ENCODE measurements at places on chromosomes 11 and 22. TPM values are rescaled to one million over a fixed set of nuclear protein-coding genes. Genes with fewer than 3 reads are reported as not detected.
A peak's percentile ranks its signal among the peaks of the same experiment; 100 is the strongest.

DNA sequence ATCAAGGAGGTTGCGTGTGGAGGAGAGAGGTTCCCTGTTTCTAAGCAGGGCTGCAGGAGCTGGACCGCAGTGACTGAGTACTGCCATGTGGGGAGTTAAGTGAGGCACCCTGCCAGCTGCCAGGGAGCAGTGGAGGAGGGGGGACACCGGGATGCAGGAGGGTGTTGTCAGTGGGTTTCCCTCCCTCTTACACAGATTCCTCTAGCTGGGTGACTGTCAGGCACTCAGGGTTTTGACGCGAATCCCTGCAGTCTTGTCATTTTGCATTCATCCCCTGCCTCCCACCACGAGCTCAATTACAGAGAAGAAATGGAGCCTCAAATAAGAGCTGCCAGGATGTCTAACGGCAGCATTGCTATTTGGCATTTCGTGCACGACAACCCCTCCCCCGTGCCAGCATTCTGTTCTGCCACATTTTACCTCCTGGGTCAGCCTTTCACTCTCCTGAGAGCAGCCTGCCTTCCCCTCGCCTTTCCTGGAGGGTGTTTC, 119.8 kb upstream of the SORL1-AS1 start:
- H3K4me1 ChIP-seq, result no peaks in the 10 kb centered on the region
- H3K36me3 ChIP-seq, result no peaks in the 10 kb centered on the region
- H3K27ac ChIP-seq, result no peak overlapping the region

GRCh38 chr11:75888416-75888815, 73.4 kb downstream of the UVRAG start:
- peaks cover 7% of the 10 kb centered on the region for H3K4me1 ChIP-seq
- H3K4me3 ChIP-seq, result no peak overlapping the region
- no peaks in the 10 kb centered on the region for H3K27me3 ChIP-seq
- no peak for DNase-seq
- H3K36me3 ChIP-seq, result no peaks in the 10 kb centered on the region

DNA sequence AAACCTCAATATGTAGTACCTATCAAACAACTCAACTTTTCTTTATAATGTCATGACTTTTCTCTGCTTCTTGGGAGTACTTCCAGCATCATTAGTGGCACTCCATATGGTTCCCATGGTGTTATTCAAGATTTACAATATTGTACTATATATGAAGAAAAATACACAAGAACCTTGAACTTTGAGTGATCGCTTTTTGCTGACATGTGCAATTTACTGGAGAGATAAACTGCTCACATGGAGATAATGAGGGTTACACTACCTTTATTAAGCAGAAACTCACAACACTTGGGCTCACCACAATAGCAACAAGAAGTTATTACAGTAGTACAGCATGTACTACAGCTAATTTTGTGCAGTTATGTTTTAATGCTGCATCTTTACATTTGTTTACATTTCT, 388.2 kb downstream of the DLG2 start:
- no peaks in the 10 kb centered on the region for H3K27me3 ChIP-seq
- DNase-seq, result no peak
- H3K27ac ChIP-seq, result no peak overlapping the region
- H3K4me1 ChIP-seq, result no peaks in the 10 kb centered on the region

DNA sequence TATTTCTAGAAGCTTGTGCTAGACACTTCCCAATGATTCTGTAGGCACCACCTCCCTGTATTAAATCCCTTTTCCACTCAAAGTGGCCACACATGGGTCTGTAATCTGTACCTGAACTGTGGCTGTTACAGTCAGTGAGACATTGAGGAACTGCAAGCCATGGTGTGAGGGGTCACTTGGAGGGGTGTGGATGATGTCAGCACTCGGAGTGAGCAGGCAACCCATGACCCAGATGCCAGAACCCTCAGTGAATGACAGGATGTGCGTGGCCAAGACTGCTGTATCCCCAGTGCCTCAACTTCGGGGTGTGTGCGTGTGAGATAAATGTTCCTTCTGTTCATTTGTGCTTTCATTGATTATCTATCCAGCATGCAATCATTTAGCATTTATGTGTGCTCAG, 14.7 kb upstream of the SHANK3 start:
- no peaks in the 10 kb centered on the region for H3K27me3 ChIP-seq
- no peak overlapping the region for H3K27ac ChIP-seq
- H3K36me3 ChIP-seq, result no peaks in the 10 kb centered on the region
- H3K4me1 ChIP-seq, result no peaks in the 10 kb centered on the region
- H3K4me3 ChIP-seq, result no peak overlapping the region
- no peak for DNase-seq

DNA sequence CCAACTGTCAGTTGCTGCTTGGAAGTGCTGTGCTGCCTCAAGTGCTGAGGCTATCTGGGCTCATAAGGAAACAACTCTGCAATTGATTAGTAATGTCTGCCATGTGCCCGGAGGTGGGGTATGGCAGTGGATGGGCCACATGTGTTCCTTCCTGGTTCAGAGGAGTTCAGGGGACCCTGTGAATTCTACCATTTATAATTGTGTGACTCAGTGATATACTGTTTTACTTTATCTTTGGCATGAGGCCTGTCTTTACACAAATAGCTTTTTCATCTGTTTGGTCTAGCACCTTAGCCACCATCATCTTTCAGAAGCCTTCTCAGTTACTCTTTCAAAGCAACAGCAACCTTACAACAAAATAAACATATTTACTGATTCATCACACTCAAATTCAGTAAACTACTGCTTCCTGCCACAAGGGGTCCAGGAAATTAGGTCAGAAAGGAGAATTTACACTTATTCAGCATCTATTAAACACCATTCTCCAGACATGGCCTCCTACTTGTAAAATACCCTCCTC, 20.9 kb downstream of the DKK3 start:
- no peaks in the 10 kb centered on the region for H3K4me1 ChIP-seq
- no peak overlapping the region for H3K4me3 ChIP-seq
- H3K36me3 ChIP-seq, result no peaks in the 10 kb centered on the region
- no peaks in the 10 kb centered on the region for H3K27me3 ChIP-seq
- peak; percentile 48 for DNase-seq
- no peak overlapping the region for H3K27ac ChIP-seq

- H3K36me3 ChIP-seq, result peaks cover 1% of the 10 kb centered on the region
- no peaks in the 10 kb centered on the region for H3K27me3 ChIP-seq
- no peak overlapping the region for H3K27ac ChIP-seq
- no peak for DNase-seq
- peaks cover 51% of the 10 kb centered on the region for H3K4me1 ChIP-seq
These were observed 40.5 kb downstream of the PITPNB start for GRCh38 chr22:27878541-27878940.

DNA sequence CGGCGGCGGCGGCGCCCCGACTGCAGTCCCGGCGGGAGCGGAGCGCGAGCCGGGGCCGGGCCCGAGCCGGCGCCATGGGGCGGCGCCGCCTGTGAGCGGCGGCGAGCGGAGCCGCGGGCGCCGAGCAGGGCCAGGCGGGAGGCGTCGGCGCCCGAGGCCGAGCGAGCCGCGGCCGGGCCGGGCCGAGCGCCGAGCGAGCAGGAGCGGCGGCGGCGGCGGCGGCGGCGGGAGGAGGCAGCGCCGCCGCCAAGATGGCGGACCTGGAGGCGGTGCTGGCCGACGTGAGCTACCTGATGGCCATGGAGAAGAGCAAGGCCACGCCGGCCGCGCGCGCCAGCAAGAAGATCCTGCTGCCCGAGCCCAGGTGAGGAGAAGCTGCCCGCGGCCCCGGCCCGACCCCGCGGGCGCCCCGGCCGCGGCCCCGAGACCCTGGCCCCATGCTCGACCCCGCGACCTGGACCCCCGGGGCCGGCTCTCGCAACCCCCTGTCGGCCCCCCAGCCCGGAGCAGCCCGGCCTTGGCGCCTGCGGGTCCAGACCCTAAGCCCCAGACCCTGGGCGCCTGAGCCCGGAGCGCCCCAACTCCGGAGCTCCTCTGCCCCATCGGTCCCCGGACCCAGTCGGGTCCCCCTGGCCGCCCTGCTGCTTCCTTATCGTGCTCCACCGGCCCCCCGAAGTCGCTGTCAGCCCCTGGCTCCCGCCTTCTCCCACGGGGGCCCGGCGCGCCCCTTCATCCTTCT, at the start of gene GRK2:
GRK2 (plus strand) TSS at position 25 of the 739 bp plus-strand sequence; CDS start at position 252, 227 bp downstream.
- peaks cover 61% of the 10 kb centered on the region for H3K4me1 ChIP-seq
- H3K27me3 ChIP-seq, result no peaks in the 10 kb centered on the region
- H3K36me3 ChIP-seq, result peaks cover 16% of the 10 kb centered on the region
- H3K27ac ChIP-seq, result peak within 1 kb of the TSS; percentile 89
- DNase-seq, result peak; percentile 76

- no peaks in the 10 kb centered on the region for H3K4me1 ChIP-seq
- no peak overlapping the region for H3K27ac ChIP-seq
- H3K4me3 ChIP-seq, result no peak overlapping the region
- H3K27me3 ChIP-seq, result no peaks in the 10 kb centered on the region
- DNase-seq, result peak; percentile 83
These were observed 14.4 kb upstream of the LRP5 start for GRCh38 chr11:68297812-68298658.

DNA sequence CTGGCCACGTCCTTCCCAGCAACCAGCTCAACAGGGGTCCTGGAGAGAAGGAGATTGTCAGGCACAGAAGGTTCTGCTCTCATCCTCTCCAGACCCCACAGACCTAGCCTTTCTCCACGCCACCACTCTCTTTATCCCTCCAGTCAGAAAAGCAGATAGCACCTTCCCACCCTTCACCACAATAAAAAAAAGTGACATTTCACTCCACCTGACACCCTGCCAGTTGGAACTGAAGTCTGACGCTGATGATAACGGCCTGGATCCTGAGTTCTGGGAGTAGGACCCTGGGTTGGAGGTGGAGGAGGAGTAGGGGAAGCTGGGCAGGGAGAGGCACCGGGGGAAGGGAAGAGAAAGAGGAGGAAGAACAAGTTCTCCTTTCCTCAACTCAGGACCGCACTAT, 127.5 kb upstream of the ANO1 start:
- no peak for DNase-seq
- no peaks in the 10 kb centered on the region for H3K36me3 ChIP-seq
- H3K4me3 ChIP-seq, result no peak overlapping the region
- H3K27me3 ChIP-seq, result no peaks in the 10 kb centered on the region

DNA sequence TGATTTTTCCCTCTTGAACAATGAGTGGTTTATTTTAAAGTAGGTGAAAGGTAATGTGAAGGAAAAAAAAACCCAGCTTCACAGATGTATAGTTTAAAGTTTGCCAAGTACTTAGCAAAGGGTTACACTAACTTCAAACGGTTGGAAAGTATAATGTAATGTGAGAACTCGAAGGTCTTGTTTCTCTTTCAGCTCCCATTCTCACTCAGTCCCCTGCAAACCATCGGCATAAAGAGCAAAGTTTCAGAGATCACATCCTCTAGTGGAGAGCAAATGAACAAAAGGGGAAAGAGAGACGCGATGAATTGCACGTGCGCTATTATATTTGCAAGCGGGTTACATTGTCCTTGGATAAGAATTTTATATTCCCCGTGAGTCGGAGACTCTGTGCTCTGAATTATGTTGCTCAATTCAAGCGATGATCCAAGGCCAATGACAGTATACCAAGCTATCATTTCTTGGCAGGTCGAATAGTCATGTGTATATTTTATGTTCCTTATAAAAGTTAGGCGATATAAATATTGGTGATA, 37.6 kb upstream of the BIRC3 start:
- peaks cover 10% of the 10 kb centered on the region for H3K4me1 ChIP-seq
- peak; percentile 59 for DNase-seq
- no peak overlapping the region for H3K27ac ChIP-seq
- no peaks in the 10 kb centered on the region for H3K36me3 ChIP-seq

- DNase-seq, result no peak
- H3K36me3 ChIP-seq, result peaks cover 19% of the 10 kb centered on the region
- peak overlapping the region; percentile 71 for H3K27ac ChIP-seq
These were observed 2.5 kb downstream of the ST13 start for GRCh38 chr22:40853961-40854360.

- H3K36me3 ChIP-seq, result no peaks in the 10 kb centered on the region
- H3K4me3 ChIP-seq, result no peak overlapping the region
- no peaks in the 10 kb centered on the region for H3K4me1 ChIP-seq
These were observed 30.5 kb downstream of the LARGE1 start for GRCh38 chr22:33889748-33890147.

DNA sequence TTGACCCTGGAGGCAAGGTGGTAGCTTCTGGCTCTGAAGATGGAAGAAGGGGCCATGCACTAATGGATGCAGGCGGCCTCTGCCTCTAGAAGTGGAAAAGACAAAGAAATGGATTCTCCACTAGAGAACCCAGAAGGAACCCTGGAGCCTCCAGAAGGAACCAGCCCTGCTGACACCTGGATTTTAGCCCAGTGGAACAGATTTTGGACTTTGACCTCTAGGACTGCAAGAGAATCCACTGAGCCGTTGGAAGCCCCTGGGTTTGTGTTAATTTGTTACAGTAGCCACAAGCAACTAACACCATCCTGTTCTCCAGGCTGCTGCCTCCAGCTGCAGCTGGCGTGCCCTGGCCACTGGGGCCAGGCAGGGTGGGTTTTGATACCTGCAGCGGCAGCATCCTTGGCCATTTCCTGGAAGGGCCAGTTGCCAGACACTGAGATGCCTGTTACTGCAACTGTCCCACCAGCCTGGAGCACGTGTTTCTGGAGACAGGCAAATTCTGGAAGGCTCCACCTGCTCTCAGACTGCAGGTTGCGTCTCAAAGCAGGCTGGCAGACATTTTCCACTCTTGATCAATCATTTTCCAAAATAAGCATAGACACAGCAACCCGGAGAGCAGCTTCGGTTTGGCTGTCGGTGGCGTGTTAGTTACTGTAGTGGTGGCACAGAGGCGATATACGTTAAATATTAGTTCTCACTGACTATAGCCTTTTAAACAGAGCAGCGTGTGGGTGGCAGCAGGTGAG, 76.8 kb upstream of the PARVG start:
- no peak for DNase-seq
- no peaks in the 10 kb centered on the region for H3K36me3 ChIP-seq
- H3K27ac ChIP-seq, result no peak overlapping the region
- H3K4me3 ChIP-seq, result no peak overlapping the region
- no peaks in the 10 kb centered on the region for H3K27me3 ChIP-seq

DNA sequence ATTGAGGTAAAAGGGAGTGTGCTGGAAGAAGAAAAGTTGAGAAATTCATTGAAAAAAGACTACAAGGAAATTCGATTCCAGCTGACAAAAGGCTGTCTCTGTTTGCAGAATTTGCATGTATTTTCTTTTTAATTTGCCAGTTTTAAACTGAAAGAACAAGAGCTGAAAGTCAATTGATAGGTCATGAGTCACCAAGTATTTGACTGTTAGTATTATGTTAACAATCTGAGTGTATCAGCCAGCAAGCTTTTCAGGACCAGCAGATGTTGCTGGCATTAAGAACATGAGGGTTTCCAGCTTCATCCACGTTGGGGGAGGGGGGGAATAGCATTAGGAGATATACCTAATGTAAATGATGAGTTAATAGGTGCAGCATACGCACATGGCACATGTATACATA, 726.7 kb downstream of the METTL15 start:
- no peaks in the 10 kb centered on the region for H3K27me3 ChIP-seq
- peak overlapping the region; percentile 86 for H3K27ac ChIP-seq
- DNase-seq, result peak; percentile 87
- no peak overlapping the region for H3K4me3 ChIP-seq

Gene OR4A16
- 3.0 TPM for total RNA-seq

Gene XNDC1N
- 15.8 TPM for total RNA-seq

Gene TMPRSS13
- total RNA-seq, result not detected

Gene ADM2
- 5.4 TPM for total RNA-seq

Gene TSGA10IP
- total RNA-seq, result not detected

Gene PAMR1
- total RNA-seq, result 0.62 TPM

Gene GTSE1
- 88.1 TPM for total RNA-seq

All from A673 (cell line).